T47D (cell line): ENCODE measurements at places on chromosomes 6 and 20.

- DNase-seq = no peak
These were observed 151.9 kb downstream of the MYLK4 start for GRCh38 chr6:2598867-2599266.

- no peak for DNase-seq
These were observed 59.5 kb upstream of the MPC1 start for GRCh38 chr6:166442131-166442685.

GRCh38 chr6:38153798-38154345 is 334.3 kb downstream of the ZFAND3 start:
- no peak for DNase-seq

GRCh38 chr6:55734256-55734655 is 141.1 kb downstream of the BMP5 start:
- DNase-seq = peak; percentile 3

DNA sequence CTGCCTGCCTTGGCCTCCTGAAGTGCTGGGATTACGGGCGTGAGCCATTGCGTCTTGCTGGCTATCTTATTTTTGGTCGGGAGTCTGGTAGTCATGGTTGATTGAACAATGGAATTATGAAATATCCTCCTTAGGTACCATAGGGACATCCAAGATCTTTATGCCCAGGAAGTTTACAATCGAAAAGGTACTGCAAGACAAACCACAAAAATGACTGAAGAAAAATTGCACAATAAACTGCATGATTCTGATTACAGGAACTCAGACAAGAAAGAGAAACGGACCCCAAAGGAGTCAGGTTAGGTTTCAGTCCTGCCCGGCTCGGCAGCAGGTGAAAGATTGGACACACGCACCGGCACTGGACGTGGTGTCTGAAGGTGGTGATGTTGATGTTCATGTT is 5.3 kb downstream of the SLC26A8 start:
- DNase-seq = no peak

GRCh38 chr20:47099825-47100441 is 205.3 kb downstream of the EYA2 start:
- no peak for DNase-seq

GRCh38 chr20:61536671-61537070 is 284.6 kb downstream of the CDH4 start:
- no peak for DNase-seq

DNA sequence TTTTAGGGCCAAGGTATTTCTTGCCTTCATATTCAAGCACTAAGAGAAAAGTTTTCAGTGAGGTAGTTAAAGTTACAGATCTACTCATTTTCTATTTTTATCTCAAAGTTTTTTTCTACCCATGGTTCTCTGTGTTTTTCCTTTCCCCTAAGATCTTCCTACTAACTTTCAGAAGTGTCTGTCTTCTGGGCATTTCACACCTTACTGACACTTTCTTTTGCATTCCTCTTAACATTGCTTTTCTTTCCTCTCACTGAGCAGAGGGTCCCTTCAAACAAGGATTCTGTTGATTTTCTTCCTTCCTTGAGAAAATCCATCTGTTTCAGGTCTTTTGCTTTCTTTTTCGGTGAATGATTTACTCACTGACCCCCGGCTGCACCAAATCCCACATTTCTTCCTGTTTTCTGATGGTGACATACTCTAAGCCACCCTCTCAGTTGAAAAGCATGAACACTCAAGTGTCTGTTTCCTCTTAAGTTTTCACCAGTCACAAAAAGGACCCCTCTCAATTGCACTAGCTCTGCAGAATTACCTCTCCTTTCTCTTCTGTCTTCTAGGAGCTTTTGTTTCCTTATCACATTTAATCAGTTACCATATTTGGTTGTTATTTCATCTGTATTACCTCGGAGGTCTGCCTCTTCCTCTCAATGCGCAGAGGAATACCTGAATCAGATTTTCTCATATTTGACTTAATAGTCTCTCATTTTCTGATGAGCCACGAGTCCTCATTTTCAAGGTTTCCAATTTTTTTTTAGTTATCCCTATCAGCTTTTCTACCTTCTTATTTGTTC is 73.5 kb upstream of the RNF217 start:
- no peak for DNase-seq

DNA sequence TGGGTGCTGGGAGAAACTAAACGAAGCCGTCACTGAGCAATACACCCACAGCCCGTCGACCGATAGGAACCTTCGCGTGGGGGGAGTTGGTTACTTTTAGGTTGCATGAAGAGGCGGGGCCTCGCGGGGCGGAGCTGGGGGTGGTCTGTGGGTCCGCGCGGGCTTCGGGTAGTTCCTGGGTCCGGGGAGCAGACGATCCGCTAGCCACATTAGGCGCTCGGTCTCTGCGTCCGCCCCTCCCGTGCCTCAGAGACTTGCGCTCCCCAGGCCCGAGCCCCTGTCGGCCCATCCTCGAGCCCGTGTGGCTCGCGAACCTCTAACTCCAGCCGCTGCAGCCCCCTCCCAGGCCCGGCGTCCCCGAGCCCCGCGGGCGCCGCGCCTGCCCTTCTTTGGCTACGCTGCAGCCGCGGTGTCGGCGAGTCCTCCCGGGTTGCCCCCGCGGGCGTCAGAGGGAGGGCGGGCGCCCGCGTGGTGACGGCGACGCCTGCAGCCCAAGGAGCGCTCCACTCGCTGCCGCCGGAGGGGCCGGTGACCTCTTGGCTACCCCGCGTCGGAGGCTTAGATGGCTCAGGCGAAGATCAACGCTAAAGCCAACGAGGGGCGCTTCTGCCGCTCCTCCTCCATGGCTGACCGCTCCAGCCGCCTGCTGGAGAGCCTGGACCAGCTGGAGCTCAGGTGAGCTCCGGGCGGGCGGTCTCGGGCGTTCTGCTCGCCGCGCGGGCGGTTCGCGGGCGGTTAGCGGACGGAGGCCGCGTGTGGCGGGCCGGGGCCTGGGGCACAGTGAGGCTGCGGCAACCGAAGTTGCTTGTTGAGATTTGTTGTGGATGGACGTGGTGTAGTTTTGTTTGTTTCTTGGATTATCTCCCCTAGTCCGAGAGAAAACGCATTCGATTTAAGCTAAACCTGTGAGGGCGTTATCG is at the start of gene BAG2:
TSS of gene BAG2 (plus strand) at position 191 of the 920 bp plus-strand sequence. CDS start at position 563, 372 bp downstream.
- DNase-seq = peak; percentile 58

DNA sequence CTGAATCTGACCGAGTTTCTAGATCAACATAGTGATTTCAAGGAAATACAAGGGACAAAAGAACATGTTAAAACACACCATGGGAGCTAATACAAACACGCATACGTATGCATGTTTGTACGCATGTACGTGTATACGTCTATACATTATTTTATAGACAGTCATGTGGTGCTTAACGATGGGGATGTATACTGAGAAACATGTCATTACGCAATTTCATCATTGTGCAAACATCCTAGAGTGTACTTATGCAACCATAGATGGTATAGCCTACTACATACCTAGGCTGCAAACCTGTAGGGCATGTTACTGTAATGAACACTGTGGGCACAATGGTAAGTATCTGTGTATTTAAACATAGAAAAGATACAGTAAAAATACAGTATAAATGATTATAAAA is 25.0 kb upstream of the NELFCD start:
- peak; percentile 89 for DNase-seq

DNA sequence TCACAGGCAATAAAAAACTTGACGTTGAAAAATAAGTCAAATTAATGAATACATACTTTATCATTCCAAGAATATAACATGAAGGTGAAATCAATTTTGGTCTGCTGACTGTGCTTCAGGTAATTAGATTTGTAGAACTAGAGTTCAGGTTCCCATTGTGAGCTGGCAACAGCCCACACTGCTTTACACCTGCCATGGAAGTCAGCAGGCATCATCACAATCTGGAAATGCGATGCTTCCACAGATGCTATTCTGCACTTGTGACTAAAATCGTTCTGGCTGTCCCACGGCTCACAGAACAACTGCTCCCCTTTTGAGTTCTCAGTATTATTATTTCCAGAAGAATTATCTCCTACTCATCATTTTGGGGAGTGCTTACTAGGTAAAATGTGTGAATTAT is 62.6 kb upstream of the THEMIS start:
- DNase-seq = no peak

DNA sequence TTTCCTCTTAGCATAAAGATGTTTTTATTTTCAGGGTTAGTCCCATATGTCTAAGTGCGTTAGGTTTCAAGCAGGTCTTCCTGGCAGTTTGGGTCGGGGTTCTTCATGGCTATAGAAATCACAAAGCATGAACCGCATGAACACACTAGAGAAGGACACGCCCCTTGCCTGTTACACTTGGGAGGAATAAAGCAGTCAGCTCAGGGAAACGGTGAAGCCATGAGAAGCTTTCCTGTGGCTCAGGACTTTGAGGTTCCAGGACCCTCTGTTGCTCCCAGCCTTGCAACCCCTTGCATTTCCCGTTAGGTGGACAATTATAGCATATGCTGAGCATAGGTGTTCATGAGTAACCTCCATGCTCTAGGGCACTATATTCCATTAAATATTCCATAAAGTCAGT is 96.7 kb downstream of the SYCP2 start:
- no peak for DNase-seq

DNA sequence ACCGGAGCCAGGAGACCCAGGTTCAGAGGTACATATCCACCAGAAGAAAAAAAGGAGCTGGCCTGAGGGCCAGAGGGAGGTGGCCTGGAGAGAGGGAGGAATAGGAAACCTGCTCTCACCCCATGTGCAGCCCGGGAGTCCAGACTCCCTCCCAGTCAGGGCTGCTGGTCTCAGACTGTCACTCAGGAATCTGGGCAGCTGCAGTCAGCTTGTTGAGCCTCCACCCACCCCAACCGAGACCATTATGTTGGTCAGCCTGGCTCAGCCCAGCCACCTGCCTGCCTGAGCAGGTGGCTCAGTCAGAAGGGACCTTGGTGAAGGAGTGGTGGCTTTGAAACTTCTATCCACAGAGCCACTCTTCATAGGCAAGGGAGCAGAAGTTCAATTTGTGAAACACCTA is 53.3 kb upstream of the EPB41L1 start:
- DNase-seq = no peak

DNA sequence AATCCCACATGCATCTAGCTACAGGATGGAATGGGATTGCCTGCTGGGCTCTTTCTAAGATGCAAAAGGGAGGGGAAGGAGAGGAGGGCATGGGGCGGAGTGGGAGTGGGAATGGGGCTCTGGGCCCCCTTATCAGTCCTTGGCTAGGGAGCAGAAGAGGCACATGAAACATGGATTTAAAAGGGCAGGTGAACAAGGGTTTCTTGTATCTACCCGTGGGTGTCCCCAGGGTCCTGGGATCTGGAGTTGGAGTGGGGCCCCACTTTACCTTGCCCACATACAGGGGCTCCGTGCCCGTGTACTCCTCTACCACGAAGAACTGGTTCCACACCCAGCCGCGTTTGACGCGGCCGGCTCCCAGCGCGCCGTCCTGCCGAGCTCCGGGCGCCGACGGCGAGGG is 57.5 kb downstream of the CDH22 start:
- DNase-seq = no peak

GRCh38 chr6:159790956-159791598 is 810 bp downstream of the MRPL18 start:
- peak; percentile 3 for DNase-seq

DNA sequence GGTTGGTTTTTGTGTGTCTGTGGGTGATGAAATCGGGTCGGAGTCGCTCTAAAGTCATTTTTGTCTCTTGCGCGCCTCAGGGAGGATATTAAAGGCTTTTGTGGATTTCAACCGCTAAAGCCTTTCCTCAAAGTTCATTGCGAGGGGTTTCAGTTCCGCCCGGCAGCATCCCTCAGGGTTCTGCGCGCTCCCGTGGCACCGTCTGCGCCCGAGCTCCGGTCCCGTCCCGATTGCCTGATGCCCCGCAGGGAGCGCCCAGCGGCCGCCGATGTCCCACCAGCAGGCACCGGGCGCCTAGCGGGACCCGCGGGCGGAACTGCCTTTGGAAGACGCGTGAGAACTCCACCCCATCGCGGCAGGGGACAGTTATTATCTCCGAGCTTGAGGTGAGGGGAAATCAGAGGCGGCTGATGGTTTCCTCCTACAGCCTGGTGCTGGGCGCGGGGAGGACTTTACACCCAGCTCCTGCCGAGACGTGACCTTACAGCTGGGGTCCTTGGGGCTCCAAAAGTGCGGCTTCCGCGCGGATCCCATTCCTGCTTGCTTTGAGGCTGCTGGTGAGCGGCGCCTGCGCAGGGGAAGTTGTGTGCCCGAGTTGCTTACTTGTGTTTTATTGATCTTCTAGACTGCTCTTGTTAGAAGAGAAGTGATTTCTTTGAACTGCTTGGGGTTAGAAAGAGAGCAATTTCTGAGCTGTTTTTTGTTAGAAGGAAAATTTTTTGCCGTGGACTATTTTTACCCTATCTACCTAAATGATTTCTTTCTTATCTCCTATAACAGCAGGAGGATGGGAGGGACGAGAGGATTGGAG is 27.1 kb downstream of the ULBP1 start:
- no peak for DNase-seq

DNA sequence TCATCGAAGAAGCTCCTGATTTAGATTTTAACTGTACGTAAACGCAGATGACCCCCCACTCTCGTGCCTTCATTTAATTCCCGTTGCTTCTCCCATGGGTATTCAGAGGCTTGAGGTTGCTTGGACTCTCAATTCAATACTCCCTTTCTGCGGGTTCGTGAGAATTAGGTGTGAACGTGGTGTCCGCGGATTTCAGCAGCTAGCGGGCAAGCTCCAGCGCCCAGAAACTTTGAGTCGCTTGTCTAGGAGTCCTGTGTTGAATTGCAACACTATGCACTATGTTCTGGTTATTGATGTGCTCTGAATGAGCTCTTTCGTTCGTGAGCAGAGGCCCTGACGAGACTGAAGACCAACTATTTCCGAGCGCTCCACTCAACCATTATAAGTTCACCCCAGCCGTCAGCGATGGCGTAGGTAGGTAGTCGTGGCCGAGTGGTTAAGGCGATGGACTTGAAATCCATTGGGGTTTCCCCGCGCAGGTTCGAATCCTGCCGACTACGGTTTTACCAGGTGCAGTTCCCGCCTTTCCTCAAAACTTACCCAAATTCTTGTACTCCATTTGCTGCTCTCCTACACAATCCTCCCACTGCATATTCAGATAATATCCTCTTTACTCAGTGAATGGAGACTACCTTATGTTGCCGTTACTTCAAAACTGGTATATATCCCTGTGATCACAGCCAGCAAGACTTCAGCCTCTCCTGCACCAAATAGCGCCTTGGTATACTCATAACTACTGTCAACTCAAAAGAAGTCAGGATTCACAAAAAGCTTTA is 72.6 kb upstream of the ZNF184 start:
- DNase-seq = no peak

- no peak for DNase-seq
These were observed 115.3 kb downstream of the CDH26 start for GRCh38 chr20:60073504-60073903.

DNA sequence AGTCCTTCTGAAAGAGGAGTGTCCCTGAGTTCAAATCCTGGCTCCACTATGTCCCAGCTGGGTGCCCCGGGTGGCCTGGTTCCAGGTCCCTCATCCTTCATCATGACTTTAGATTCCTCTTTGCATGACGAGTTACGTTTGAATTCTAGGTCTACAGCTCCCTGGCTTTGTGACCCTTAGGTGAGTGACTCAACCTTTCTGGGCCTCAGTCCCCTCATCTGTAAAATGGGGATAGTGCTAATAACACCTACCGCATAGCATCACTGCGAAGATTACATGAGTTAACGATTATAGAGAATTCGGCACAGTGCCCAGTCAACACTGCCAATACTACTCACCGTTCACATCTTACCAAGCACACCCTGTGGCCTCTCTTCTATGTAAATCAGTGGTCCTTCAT is 39.4 kb downstream of the RSPO4 start:
- DNase-seq = no peak
